ENCODE measurements at places on chromosomes 5 and 9.
A peak's percentile ranks its signal among the peaks of the same experiment; 100 is the strongest.

DNA sequence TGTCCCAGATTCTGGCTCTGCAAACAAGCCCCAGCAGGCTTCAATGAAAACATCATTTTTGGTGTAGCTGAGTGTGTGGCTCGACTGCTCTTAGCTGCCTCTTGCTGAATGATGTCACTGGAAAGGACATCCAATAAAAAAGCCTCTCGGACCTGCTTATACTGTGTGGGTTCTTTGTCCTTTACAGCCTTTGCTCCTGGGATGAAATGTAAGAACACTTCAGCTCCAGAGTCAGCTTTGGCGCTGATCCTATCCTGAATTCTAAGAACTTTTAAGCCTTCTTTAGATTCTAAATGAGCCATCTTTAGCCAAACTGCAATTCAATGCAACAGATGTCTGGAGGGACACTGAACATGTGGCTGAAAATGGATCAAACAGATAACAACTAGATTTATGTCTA, 404.6 kb upstream of the C9orf72 start:
- no peak for DNase-seq

DNA sequence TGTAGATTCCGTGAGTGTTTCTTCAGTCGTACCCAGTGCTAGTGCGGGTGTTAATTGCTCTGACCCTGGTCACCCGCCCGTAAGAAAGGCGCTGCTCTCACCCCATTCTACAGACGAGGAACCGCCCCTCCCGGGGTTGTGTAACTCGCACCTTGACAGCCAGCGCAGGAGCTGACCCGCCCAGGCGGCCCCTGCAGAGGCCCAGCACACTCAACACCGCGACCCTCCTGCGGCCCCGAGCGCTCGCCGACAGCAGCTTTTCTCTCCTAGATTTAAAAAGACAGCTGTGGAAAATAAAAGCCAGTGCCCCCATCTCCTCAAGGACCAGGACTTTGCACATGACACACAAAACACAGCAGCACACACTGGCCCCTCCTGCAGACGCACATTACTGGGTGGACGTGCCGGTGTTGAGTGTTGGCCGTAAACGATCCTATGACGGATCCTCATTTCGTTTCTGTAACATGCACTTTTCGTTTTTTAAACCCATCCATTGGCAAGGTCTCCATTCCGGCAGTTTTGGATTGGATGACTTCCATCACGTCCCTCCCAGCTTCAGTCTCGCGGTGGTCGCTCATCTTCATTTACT, 22.9 kb downstream of the OR2V2 start:
- no peak for DNase-seq

DNA sequence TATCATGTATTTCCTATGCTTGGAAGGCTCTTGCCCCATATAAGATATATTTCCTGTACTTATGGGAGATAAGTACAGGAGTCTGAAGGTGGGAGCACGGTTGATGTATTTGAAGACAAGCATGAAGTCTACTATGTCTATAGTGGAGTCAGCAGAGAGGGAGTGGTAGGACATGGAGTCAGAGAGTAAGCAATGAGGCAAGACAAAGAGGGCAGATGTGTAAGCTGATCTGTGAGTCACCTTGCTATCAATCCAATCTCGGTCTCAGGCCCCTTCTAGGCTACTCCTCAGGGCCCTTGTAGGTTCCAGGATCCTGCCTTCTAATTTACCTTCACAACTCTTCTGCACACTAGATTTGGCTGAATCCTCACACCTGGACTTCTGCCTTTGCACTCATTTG, 105.5 kb downstream of the MACIR start:
- no peak for DNase-seq

- DNase-seq, result no peak
These were observed 475.7 kb upstream of the TNC start for GRCh38 chr9:115593587-115594091.

DNA sequence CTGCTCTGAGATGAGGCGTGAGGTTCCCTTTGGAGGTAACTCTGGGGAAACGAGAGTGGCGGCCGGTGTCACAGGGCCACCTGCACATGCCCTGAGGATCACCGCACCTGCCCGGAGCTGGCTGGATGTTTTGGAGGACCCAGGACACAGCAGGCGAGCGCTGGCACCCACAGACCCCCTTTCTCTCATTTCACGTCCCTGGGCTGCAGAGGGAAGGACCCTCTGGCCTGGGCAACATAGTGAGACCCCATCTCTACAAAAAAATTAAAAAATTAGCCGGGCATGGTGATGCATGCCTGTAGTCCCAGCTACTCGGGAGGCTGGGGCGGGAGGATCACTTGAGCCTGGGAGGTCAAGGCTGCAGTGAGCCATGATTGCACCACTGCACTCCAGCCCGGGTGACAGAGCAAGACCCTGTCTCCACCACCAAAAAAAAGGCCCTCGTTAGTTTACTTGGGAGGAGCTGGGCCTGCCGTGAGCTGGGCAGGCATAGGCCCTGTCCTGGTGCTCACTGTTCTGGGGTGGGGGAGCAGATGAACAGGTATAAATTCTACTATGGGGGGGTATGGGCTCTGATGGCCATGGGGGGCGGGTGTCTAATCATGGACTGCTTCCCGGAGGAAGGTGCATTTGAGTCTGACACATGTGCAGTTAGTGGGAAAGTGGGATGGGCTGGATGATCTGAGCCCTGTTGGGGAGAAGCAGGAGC, 96.9 kb upstream of the RAPGEF1 start:
- DNase-seq, result no peak

GRCh38 chr9:127311239-127311741, 46.7 kb downstream of the GARNL3 start:
- DNase-seq, result no peak

GRCh38 chr5:127834554-127834953, 131.4 kb downstream of the CCDC192 start:
- peak; percentile 48 for DNase-seq

GRCh38 chr5:115815006-115815692, 1.3 kb downstream of the CDO1 start:
- no peak for DNase-seq

GRCh38 chr9:115195912-115196311, 78.0 kb upstream of the TNC start:
- no peak for DNase-seq

GRCh38 chr5:3359642-3360041, 236.0 kb upstream of the IRX1 start:
- no peak for DNase-seq

GRCh38 chr5:115186794-115187193, 17.1 kb upstream of the TRIM36 start:
- DNase-seq, result no peak

GRCh38 chr9:1442105-1442504, 391.9 kb downstream of the DMRT2 start:
- DNase-seq, result no peak

DNA sequence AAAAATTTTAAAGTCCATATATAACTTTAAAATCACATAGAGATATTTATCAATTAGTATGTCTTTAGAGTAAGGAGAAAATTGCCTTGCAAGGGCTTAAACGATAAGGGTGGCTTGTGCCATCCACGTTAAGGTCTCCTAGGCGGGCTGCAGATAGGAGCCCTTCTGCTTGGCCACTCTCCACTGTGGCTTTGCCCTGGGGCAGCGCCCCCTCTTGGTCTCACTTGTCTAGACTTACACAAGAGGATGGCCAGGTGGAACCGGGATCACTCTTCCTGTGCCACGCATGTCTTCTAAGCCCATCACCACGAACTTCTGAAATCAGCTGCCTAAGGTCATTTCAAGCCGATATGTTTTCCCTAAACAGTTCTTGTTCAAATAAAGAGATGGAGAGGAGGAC, 2.9 kb downstream of the FPGS start:
- no peak for DNase-seq

GRCh38 chr5:139658928-139659667, 10.9 kb downstream of the CXXC5 start:
- DNase-seq, result no peak

GRCh38 chr9:32941701-32942100, 59.7 kb downstream of the APTX start:
- DNase-seq, result no peak

DNA sequence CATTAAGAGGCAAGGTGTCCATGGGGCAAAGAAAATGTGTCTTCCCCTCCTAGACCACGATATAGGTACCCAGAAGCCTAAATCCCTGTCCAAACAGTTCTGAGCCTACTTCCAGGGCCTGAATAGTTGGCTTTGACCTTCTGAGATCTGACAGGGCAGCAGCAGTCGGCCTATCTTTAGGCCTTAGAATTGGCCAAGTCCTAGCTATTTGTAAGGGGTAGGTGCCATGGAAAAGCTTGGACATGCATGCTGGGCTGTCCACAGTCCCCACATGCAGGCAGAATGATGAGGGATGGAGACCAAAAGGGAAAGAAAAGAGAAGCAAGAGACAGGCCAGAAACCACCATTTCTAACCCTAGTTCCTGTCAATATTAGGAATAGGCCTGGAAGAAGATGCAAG, 346.1 kb downstream of the ANXA1 start:
- no peak for DNase-seq

- no peak for DNase-seq
These were observed 26.8 kb downstream of the PLAC8L1 start for GRCh38 chr5:146078566-146078965.

DNA sequence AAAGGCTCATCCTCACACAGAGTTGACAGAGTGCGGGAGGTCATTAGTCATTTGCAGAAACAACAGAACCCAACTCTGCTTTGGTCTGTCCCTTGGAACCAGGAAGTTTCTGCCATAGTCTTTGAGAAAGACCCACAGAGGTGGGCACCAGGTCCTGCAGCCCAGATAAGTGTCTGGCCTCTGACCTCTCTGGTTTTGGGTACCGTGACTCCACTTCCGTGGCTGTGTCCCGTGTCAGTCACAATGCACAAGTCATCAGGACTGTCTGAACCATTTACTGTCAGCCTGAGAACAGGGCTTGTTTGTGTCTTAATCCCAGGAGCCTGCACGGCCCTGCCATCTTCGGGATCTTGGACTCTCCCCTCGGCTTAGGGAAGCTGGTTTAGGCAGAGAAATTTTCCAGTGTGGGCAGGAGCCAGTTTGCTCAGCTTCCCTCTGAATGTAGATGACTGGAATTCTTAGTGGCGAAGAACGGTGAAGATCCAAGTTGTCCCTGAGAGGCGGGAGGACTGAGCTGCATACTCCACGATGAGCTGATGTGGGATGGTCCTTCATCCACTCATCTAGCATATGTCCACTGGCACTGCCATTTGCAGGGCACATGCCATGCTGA, 11.9 kb downstream of the GSN start:
- no peak for DNase-seq

DNA sequence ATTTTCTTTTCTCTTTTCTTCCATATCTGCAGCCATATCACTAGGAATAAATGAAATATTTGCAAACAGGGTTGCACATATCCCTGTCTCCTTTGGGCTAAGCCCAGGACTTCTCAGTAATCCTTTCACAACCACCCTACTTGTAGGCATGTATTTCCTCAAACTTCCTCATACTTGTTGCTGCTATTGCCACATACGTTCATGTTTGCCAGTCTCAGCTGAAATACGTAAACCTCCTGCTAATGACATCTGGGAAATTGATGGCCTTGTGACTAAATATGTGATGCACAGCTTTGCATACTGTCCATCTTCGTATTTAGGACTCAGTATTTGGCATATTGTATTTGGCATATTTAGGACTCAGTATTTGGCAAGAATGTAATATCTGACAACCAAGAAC, 224.6 kb downstream of the PLK2 start:
- no peak for DNase-seq

GRCh38 chr5:7714119-7714518, 136.8 kb downstream of the CFAP90 start:
- DNase-seq, result no peak

DNA sequence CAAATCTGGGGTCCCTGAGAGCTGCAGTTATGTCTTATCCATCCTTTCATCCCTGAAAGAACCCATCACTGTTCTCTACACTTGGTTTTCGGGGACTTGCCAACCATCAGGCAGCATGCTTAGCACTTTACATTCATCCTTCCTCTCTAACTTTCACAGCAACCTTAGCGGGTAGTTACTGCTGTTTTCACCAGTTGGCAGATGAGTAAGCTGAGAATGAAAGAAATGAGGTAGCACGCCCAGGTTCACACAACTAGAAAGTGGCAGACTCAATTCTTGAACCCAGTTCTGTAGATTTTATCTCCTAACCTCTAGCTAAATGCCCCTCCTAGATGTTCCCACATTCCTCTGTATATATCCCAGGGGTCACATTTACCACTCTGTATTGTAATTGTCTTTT, 342.0 kb upstream of the WWC1 start:
- DNase-seq, result no peak

- no peak for DNase-seq
These were observed 73.5 kb upstream of the LRRTM2 start for GRCh38 chr5:138948471-138949222.

GRCh38 chr5:56059854-56060253, 65.1 kb upstream of the IL6ST start:
- no peak for DNase-seq

DNA sequence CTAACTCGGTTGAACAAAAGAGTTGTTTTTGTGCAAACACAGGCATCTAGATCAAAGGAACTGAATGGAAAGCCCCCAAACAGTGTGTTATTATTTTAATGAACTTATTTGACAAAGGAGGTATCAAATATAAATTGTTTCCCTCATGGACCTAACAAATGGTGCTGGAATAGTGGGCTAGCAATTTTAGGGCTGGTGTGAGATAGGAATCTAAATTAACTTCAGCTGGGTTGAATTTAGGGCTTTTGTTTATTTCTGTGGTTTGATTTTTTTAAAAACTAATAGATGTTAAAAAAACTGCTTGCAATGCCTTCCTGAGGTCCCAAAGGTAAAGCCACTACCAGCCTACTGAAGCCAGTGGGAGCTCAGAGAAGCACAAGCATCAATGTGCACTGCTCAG, 42.1 kb downstream of the TTC39B start:
- no peak for DNase-seq

DNA sequence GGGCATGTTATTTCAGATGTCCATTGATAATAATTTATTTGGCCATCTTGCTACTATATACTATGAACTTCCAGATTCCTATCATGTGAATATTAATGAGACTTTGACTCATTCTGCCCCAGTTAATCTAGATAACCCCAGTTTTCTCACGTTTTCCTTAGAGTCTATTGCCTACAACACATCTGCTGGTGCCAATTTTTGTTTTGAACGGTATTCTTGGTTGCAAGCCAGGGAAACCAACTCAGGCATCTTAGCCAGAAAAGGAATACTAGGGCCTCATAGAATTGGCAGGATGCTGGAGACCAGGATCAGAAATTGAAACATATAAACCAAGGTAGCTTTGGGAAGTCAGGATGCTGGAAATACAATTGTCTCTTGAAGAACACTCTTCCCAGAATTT, 28.0 kb upstream of the NPR3 start:
- no peak for DNase-seq

GRCh38 chr9:117013440-117013995, 326.4 kb downstream of the TRIM32 start:
- no peak for DNase-seq

GRCh38 chr5:74647096-74647495, 6.6 kb upstream of the ENC1 start:
- no peak for DNase-seq

- no peak for DNase-seq
These were observed 451.8 kb upstream of the PTGER4 start for GRCh38 chr5:40227931-40228330.

GRCh38 chr5:157563373-157563928, 12.1 kb downstream of the ADAM19 start:
- peak; percentile 85 for DNase-seq

GRCh38 chr5:151696470-151697061, 9.9 kb upstream of the SPARC start:
- DNase-seq, result peak; percentile 99
